ENCODE measurements at places on chromosomes 7 and 10. TPM values are rescaled to one million over a fixed set of nuclear protein-coding genes. Genes with fewer than 3 reads are reported as not detected.

DOCK4 gene
- 33.8 TPM for total RNA-seq

DNA sequence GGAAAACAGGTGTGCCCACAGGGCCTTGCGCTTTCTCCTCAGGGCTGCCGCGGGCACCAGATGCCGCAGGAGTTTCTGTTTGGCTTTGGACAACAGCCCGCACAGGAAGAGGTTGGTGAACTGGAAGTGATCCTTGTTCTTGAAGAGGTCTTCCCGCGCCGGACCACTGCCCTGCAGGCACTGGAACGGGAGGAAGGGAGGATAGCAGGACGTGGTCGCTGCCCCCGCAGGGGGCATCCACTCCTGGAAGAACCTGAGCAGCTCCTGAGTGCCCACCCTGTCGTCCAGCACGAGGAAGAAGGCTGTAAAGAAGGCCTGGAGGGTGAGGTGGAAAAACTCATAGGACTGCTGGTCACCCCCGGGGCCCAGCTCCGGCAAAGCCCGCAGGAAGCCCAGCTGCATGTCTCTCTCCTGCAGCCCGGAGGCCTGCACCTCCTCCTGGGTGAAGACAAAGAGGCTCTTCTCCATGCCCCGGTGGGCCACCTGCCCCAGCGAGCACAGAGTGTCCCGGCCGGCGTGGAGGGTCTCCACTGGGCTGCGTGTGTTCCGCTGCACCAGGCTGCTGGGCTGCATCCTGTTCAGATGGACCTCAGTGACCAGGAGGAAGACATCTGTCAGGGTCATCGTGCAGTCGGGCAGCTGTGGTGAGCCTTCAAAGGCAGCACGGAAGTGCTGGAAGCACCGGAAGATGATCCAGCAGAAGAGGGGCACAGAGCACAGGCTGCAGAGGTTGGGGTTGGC lies 26.9 kb downstream of the NOD1 start:
- H3K27ac ChIP-seq: no peak overlapping the region
- H3K36me3 ChIP-seq: no peaks in the 10 kb centered on the region
- peaks cover 11% of the 10 kb centered on the region for H3K4me1 ChIP-seq
- no peak overlapping the region for H3K4me3 ChIP-seq
- H3K27me3 ChIP-seq: no peaks in the 10 kb centered on the region
- no peak for DNase-seq

GRCh38 chr7:42192851-42193461 lies 44.1 kb downstream of the GLI3 start:
- H3K36me3 ChIP-seq: no peaks in the 10 kb centered on the region
- peak; percentile 62 for DNase-seq
- no peaks in the 10 kb centered on the region for H3K27me3 ChIP-seq
- no peak overlapping the region for H3K4me3 ChIP-seq
- H3K4me1 ChIP-seq: peaks cover 16% of the 10 kb centered on the region

DNA sequence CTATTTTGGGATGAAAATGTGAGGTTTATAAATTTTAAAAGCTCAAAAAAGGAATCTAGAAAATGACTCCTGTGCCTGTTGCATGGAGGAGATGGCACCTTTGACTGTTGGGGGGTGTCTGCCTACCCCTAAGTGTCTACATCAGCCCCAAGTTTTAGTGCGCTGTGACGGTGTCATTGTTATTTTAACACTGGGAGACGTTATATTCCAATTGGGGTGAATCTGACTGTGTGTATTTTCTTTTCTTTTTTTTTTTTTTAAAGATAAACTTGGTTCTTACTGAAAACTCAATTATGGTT lies 517 bp downstream of the SRGN start:
- no peak for DNase-seq
- H3K27ac ChIP-seq: no peak overlapping the region
- H3K4me3 ChIP-seq: no peak overlapping the region

- DNase-seq: no peak
- no peaks in the 10 kb centered on the region for H3K27me3 ChIP-seq
- no peak overlapping the region for H3K27ac ChIP-seq
- no peak overlapping the region for H3K4me3 ChIP-seq
- H3K4me1 ChIP-seq: no peaks in the 10 kb centered on the region
Observed at GRCh38 chr7:42573881-42574672, 337.1 kb upstream of the GLI3 start.

GRCh38 chr7:45000093-45001032 lies at the start of gene CCM2:
TSS of gene CCM2 (plus strand) at chr7:45000201. CDS start at chr7:45000334, 133 bp downstream.
- peak; percentile 64 for DNase-seq
- H3K36me3 ChIP-seq: no peaks in the 10 kb centered on the region
- no peaks in the 10 kb centered on the region for H3K27me3 ChIP-seq
- H3K27ac ChIP-seq: peak within 1 kb of the TSS; percentile 97
- H3K4me1 ChIP-seq: peaks cover 13% of the 10 kb centered on the region

MKX gene
- total RNA-seq: 1.6 TPM

DNA sequence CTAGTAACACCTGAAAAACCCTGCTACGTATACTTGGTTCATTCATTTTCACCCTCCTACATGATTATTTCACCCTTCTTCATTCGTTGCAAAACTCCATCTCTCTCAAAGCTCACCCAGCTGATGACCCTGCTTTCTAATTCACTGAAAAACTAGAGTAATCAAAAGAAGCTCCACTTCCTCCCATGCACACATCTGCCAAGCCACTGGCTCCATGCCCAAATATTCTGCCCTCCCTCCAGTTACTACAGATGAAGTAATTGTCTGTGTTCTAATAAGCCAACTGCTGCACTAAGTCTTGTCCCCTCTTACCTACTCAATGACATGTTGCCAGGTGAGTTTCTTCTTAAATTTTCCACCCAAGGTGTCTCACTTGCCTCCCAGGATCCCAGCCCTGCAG lies 96.9 kb upstream of the CCDC71L start:
- H3K4me3 ChIP-seq: no peak overlapping the region
- H3K36me3 ChIP-seq: peaks cover 7% of the 10 kb centered on the region
- H3K27ac ChIP-seq: no peak overlapping the region
- H3K27me3 ChIP-seq: no peaks in the 10 kb centered on the region

DNA sequence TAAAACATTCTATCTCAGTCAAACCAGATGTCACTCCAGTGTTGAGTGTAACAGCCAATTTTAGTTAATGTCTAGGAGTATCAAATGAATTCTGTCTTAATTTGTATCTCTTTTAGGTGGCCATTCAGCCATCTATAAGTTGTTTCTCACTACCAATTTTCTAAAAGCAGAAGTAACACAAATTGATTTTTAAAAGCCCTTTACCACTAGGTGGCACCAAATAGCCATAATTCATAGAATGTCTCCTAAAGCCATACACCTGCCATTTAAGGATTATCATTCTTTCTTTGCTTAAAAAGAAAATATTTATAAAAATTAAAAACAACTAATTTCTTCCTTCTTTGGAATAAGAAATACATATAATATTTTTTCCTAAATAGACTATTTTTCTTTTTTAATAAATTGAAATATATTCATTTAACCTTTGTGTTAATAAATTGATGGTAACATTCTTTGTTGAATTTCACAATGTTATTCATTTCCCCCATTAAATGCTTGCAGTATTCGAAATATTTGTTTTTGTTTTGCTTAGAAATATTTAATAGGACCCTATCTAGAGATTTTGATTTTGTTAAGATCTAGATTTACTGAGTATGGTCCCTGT lies 107.8 kb upstream of the PPP1R3A start:
- no peaks in the 10 kb centered on the region for H3K27me3 ChIP-seq
- peak; percentile 86 for DNase-seq
- no peak overlapping the region for H3K4me3 ChIP-seq
- H3K36me3 ChIP-seq: no peaks in the 10 kb centered on the region

CLDN4 gene
- 18.6 TPM for total RNA-seq

GRCh38 chr10:97182288-97182990 lies 3.3 kb downstream of the SLIT1 start:
- H3K27ac ChIP-seq: no peak overlapping the region
- no peak for DNase-seq
- no peaks in the 10 kb centered on the region for H3K36me3 ChIP-seq
- H3K4me3 ChIP-seq: no peak overlapping the region
- H3K4me1 ChIP-seq: no peaks in the 10 kb centered on the region

- peaks cover 18% of the 10 kb centered on the region for H3K4me1 ChIP-seq
- no peaks in the 10 kb centered on the region for H3K27me3 ChIP-seq
- H3K4me3 ChIP-seq: no peak overlapping the region
- H3K36me3 ChIP-seq: no peaks in the 10 kb centered on the region
Observed at GRCh38 chr7:142439739-142440138, 181.9 kb upstream of the PRSS58 start.

DNA sequence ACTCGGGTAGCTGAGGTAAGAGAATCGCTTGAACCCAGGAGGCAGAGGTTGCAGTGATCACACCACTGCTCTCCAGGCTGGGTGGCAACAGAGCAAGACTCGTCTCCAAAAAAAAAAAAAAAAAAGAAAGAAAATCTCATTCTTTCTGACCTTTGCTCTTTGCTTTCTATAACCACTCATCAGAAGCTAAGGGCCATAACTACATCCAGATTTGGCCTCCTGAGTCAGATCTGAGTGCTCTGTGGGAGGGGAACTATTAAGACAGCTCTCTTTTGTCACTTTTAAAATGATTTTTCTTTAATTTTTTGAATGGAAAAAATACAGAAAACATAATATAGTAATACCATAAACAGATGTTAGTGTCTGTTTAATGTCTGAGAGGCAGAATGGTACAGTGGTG lies 210.1 kb downstream of the KIAA1217 start:
- H3K4me3 ChIP-seq: no peak overlapping the region
- no peak for DNase-seq
- H3K27ac ChIP-seq: no peak overlapping the region
- H3K36me3 ChIP-seq: no peaks in the 10 kb centered on the region
- no peaks in the 10 kb centered on the region for H3K27me3 ChIP-seq
- peaks cover 9% of the 10 kb centered on the region for H3K4me1 ChIP-seq

- no peak overlapping the region for H3K27ac ChIP-seq
- DNase-seq: peak; percentile 81
- H3K4me1 ChIP-seq: no peaks in the 10 kb centered on the region
- H3K4me3 ChIP-seq: no peak overlapping the region
Observed at GRCh38 chr7:108114117-108114841, 15.9 kb downstream of the LAMB4 start.

GRCh38 chr7:77407906-77408305 lies 8.2 kb downstream of the GSAP start:
- no peak overlapping the region for H3K4me3 ChIP-seq
- no peak for DNase-seq
- no peaks in the 10 kb centered on the region for H3K36me3 ChIP-seq
- no peak overlapping the region for H3K27ac ChIP-seq
- peaks cover 13% of the 10 kb centered on the region for H3K4me1 ChIP-seq

DNA sequence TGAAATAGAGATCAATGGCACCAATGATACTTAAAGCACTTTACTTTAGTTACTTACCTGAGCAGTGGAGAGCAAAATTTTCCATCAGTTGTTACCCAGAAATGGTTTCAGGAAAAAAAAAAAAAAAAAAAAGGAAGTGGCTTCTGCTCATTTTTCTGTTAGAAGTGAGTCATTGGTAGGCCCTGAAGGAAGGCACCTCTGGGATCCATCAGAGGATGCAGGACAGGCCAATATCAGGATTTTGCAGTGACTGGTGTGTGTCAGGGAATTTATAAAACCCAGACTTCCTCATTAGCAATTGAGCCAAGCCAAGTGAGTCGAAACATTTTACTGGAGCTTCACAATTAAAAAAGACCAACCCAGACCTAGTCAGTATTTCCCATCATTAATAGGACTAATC lies 2.3 kb upstream of the SMIM30 start:
- H3K4me1 ChIP-seq: no peaks in the 10 kb centered on the region
- H3K4me3 ChIP-seq: no peak overlapping the region
- no peak for DNase-seq
- 0 out of 2 replicates have a peak, but pooled peaks cover 6% of the 10 kb centered on the region for H3K27me3 ChIP-seq
- H3K36me3 ChIP-seq: no peaks in the 10 kb centered on the region

DNA sequence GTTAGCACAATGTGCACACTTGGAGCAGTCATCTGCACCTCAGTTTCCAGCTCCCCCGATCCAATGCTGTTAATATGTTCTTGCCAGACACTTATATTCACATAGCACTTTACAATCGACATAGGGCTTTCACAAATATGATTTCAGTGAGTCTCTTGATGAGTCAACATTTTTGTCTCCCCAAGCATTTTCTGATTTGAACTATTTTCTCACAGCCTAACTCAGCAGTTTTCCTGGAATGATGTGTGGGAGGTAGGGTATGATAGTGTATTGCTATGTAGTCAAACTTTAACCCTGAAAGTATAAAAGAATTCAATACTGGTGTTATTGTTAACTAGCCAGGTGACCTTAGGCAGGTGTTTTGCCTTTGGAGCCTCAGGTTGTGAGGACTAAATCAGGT lies 82.5 kb upstream of the LRGUK start:
- no peak overlapping the region for H3K4me3 ChIP-seq
- H3K4me1 ChIP-seq: peaks cover 15% of the 10 kb centered on the region
- no peak overlapping the region for H3K27ac ChIP-seq
- DNase-seq: no peak

OR13A1 gene
- not detected for total RNA-seq

GRCh38 chr7:136657482-136657921 lies 210.9 kb upstream of the CHRM2 start:
- H3K27me3 ChIP-seq: no peaks in the 10 kb centered on the region
- H3K4me3 ChIP-seq: no peak overlapping the region
- no peak overlapping the region for H3K27ac ChIP-seq
- no peaks in the 10 kb centered on the region for H3K36me3 ChIP-seq
- no peak for DNase-seq

TRPV5 gene
- not detected for total RNA-seq

DNA sequence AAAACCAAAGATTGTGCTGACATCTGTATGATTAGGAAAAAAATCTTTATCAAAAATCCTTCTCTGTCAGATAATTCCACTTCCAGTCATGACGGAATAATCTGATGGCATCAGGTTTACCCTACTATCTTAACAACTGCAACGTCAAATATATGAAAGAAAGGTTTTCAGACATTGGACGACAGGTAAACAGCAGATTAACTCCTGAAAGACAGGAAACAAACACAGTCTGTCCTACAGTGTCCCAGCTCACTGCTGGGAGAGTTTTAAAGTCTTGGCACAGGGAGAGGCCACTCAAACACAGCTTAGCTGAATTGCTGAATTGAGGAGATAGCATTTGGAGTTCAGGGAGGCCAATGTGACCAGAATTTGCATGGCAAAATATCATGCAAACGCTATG lies 186.3 kb upstream of the KCTD7 start:
- H3K27ac ChIP-seq: no peak overlapping the region
- H3K27me3 ChIP-seq: no peaks in the 10 kb centered on the region
- no peaks in the 10 kb centered on the region for H3K4me1 ChIP-seq
- no peaks in the 10 kb centered on the region for H3K36me3 ChIP-seq
- H3K4me3 ChIP-seq: no peak overlapping the region
- no peak for DNase-seq

TMEM254 gene
- total RNA-seq: 21.2 TPM

NUPR2 gene
- total RNA-seq: not detected

- no peaks in the 10 kb centered on the region for H3K36me3 ChIP-seq
- peaks cover 25% of the 10 kb centered on the region for H3K27me3 ChIP-seq
- H3K27ac ChIP-seq: no peak overlapping the region
- H3K4me3 ChIP-seq: no peak overlapping the region
Observed at GRCh38 chr7:50310361-50310760, 5.8 kb downstream of the IKZF1 start.

GRCh38 chr7:41339913-41340676 lies 362.8 kb downstream of the INHBA start:
- no peaks in the 10 kb centered on the region for H3K36me3 ChIP-seq
- no peak overlapping the region for H3K4me3 ChIP-seq
- DNase-seq: no peak
- no peaks in the 10 kb centered on the region for H3K4me1 ChIP-seq

AKR1B15 gene
- total RNA-seq: not detected

SLC26A3 gene
- total RNA-seq: not detected

Measured in GM23338 (cell line).